Memory B cell (primary cell): ENCODE measurements at places on chromosomes 5 and 9.

GRCh38 chr9:93053781-93054331, 4.6 kb upstream of the SUSD3 start:
- no peak for DNase-seq

GRCh38 chr9:71628247-71628646, 140.1 kb downstream of the CEMIP2 start:
- DNase-seq = no peak

DNA sequence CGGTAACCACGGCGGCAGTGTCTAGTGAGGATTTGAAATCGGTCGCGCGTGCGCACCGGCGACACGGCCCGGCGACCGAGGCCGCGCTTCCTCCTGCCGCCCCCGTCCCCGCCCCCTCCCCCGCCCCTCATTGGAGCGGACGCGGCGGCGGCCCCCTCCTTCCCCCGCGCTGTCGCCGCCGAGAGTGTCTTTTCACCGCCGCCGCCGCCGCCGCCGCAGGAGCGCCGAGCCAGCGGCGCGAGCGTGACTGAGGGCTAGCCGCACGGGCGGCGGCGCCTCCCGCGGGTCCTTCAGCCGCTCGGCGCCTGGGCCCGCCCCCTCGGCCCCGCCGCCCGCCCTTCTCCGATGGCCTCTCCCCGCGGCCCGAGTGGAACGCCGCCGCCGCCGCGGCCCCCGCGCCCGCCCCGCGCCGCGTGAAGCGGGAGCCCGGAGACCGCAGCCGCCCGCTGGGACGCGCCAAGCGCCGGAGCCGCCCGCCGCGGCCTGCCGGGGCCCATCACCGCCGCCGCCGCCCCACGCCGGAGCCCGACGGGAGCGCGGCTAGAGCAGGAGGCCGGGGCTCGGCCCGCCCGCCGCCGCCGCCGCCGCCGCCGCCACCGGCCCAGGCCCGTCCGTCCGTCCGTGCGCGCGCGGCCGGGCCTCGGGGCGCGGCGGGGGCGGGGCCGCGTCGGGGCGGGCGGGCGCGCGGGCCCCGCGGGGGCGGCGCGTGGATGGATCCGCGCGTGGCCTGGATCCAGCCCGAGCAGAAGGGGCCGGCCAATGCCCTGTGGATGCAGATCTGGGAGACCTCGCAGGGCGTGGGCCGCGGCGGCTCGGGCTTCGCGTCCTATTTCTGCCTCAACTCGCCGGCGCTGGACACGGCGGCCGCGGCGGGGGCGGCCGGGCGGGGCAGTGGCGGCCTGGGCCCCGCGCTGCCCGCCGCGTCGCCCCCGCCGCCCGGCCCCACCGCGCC, at the start of gene TENT4A:
TSS of gene TENT4A (plus strand) at position 159 of the 952 bp plus-strand sequence. CDS start at position 711, 552 bp downstream.
- no peak for DNase-seq

GRCh38 chr5:96972599-96973334, 36.9 kb downstream of the LNPEP start:
- DNase-seq = no peak

DNA sequence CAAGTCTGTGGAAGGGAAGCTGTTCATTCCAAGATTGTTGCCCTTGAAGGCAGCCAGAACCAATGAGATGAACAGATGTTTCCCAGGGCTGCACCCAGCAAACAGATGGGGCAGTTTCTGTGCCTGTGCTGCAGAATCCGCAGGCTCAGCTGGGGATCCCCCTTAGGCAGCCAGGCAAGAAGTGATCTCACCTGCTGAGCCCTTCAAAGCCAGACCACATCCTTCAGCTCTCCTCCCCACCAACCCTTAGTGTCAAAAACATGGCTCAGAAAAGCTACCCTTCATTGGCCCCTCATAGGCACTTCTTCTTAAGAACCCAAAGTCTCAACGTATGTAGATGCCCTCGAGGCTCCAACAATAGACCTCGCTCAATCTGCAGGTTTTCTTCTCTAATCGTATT, 626.7 kb downstream of the CCDC171 start:
- no peak for DNase-seq

- peak; percentile 42 for DNase-seq
Measured at GRCh38 chr5:122515709-122516431, 203.8 kb downstream of the SNCAIP start.

- DNase-seq = no peak
Measured at GRCh38 chr5:17399931-17400330, 98.1 kb upstream of the TAF11L2 start.

GRCh38 chr5:96292582-96293247, 140.3 kb downstream of the PCSK1 start:
- no peak for DNase-seq

DNA sequence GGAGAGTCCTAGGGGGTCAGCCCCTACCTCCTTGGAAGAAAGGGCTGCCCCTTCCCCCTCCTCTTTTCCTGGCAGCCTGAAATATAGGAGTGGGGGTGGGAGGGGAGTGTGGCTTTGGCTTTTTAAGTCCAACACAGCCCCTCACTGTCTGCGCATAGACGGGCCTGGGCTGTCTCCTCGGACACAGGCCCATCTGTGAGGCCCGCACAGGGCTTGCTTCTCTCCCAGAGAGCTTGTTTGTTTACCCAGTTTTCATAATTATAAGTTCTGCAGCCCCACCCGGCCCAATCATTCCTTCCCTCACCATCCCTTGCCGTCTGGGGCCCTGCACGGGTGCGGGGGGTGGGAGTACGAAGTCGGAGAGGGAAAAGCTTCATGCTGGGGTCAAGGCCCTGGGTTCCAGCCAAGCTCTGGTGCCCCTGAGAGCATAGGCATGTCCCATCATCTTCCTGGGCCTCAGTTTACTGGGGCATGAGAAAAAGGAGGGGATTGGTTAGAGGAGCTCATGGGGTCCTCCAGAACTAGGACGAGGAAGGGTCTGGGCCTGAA, 54.0 kb upstream of the STXBP1 start:
- DNase-seq = no peak

GRCh38 chr5:130164966-130165365, 260.7 kb downstream of the CHSY3 start:
- DNase-seq = no peak

DNA sequence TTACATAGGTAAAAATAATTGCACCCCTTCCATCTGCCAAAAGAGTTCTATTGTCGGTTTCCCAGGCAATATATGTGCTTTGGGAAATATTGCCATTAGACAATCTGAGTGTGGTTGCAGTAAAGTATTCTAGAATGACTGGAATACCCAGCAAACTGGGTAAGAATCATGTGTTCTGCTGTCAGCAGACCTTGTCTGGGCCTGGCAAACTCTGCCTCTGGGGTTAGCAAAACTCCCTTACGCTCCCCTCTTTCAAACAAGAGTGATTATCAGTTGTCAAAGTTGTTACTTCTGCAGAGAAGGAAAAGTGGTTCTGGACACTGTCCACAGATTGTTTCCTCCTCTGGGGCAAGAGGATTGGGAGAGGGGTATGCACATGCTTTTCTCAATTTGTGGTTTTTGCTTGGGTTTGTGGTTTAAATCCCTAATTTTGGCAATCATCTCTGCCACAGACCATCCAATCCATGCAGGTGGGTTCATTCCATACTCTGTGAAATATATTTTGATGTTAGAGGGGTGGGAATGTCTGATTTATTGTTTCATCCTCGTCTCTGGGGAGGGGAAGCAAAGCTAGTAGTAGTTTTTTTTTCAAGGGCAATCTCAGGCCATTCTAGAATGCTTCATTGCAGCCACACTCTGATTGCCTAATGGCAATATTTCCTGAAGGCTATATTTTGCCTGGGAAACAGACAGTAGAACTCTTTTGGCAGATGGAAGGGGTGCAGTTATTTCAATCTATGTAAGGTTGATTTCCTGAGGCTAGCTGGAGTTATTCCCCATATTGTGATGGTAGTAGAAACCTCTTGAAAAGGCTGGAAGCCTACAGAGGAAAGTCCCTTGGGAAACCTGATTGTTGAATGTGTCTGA, 24.0 kb upstream of the TNFSF15 start:
- no peak for DNase-seq

- no peak for DNase-seq
Measured at GRCh38 chr9:79387101-79387835, 184.5 kb upstream of the TLE4 start.

GRCh38 chr9:6383551-6384225, 29.3 kb upstream of the UHRF2 start:
- no peak for DNase-seq

- peak; percentile 64 for DNase-seq
Measured at GRCh38 chr5:159915904-159916840, at the start of gene ADRA1B. TSS of gene ADRA1B (plus strand) at chr5:159916482. CDS start at chr5:159916906, 424 bp downstream.

DNA sequence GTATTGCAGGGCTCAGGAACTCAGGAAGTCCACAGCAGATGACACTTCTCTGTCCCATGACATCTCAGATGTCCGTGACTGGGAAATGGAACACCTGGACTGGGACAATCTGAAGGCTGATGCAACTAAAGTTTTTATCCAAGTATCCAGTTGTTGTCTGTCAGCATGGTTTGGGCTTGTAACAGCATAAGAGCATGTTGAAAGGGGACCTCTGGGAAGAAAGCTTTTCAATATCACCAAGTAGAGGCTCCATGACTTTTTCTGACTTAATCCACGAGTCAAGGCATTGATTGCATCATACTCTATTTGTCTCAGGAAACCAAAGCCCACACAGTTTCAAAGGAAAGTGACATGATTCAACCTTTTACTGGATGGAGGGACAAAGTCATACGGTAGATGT, 807.7 kb downstream of the MTRR start:
- DNase-seq = no peak

DNA sequence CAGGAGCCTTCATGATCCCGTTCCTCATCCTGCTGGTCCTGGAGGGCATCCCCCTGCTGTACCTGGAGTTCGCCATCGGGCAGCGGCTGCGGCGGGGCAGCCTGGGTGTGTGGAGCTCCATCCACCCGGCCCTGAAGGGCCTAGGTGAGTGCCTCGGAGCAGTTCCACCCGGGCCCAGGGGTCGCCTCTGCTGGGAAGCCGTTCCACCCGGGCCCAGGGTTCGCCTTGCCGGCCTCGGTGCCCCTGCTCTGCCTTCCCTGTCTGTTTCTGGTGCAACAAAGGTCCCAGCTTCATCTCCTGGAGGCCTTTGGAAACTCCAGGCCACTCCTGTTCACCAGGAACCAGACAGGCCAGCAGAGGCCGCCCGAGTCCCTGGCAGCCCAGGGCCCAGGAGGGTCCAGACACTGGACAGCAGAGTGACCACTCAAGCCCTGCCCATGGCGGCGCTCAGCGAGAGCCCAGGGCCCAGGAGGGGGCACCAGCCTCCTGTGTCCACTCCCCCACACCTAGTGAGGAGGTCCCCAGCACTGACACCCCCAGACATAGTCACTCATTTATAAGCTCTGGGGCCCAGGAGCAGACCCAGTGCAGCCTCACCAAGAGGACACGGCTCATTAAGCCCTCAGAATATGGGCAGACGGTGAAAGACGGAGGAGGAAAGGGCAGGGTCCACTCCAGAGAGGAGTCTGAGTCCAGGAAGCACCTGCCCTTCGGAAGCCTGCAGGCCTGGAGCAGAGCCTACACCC, 7.5 kb downstream of the SLC6A19 start:
- no peak for DNase-seq

- DNase-seq = no peak
Measured at GRCh38 chr5:163995206-163995605, 489.8 kb downstream of the MAT2B start.

GRCh38 chr9:108609227-108609896, 246.4 kb downstream of the ACTL7B start:
- DNase-seq = no peak

GRCh38 chr9:36592801-36593583, 20.3 kb downstream of the MELK start:
- DNase-seq = no peak

DNA sequence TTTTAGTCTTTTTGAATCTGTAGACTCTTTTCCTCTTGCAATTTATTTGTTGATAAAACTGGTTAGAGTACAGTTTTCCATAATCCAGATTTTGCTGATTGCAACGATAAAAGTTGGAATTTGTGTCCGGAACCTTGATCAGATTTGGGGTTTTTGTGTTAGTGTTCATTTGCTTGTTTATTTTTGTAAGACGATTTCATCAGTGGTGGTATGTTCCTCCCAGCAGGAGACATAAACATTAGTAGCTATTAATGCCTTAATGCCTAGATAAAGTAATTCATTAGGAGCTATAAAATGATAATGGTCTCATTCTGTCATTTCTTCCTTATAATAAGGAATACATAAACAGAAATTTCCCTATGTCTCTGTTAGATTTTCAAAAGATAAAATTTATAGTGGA, 21.3 kb downstream of the RPS6 start:
- DNase-seq = no peak

GRCh38 chr5:96657068-96657467, 5.1 kb upstream of the CAST start:
- DNase-seq = no peak

DNA sequence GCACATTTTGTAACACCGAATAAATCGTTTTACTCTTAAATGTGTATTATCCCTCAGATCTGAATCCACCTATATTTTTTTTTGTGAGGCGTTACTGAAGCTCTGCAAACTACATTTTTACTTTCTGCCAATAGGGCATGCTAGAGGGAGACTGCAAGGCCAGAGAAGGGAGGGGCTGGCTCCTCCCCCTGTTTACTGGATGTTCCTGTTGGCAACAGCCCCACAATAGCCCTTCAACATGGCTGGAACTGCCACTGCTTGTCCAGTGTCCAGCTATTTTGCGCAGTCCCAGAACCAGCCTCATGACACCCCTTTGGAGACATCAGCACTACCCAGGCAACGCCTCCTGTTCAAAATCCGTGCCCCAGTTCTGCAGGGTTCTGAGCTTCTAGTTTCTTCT, 85.4 kb upstream of the MIER3 start:
- DNase-seq = no peak

GRCh38 chr9:69276775-69277174, 48.2 kb upstream of the ENTREP1 start:
- DNase-seq = no peak

GRCh38 chr9:88673886-88674285, 138.9 kb downstream of the NXNL2 start:
- DNase-seq = no peak

- no peak for DNase-seq
Measured at GRCh38 chr5:98656125-98656795, 117.2 kb upstream of the RGMB start.

GRCh38 chr9:83185488-83186154, 122.7 kb upstream of the RASEF start:
- no peak for DNase-seq

DNA sequence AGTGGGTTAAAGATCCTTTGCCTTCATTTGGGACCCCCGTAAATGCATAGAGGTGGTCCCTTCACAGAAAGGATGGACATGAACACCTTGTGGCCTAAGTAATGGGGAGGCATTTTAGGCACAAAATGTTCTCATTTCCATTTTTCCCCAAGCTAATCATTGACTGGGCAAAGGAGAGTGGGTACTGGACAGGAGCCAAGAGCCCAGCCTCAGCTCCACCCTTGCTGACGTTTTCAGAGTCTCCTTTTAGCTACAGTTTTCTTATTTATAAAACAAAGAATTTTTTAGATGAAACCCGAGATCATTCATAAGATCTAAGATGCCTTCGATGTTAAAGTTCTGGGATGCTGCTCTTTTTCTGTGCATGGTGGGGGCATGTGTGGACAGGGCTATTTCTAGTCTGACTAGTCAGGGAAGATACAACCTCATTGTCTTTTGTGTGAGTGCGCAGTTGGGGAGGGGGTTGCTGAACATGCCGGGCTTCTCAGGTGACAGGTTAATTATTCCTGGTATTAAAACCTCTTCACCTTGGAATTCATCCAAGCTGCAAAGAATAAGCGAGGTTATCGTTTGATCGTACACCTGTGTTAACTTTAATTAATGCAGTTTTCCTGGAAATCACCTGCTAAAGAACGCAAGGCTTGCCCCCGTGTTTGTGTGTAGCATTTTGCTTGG, 48.4 kb downstream of the ADAMTS16 start:
- no peak for DNase-seq
